ENCODE measurements at places on chromosomes 3 and 15.

DNA sequence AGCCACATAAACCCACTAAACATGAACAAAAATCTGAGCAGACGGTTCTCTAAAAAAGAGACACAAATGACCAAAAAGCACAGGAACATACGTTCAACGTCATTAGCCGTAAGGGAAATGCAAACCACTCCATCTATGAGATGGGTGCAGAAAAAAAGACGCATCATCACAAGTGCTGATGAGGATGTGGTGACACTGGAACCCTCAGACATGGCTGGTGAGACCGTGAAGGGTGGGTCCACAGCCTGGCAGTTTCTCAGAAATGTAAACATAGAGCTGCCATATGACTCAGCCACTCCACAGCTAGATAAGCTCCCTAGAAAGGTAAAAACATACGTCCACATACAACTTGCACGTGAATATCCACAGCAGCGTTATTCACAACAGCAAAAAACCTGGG is 23.3 kb downstream of the PCSK6 start:
- DNase-seq = no peak

- DNase-seq = no peak
Measured at GRCh38 chr3:125359700-125360099, 15.4 kb downstream of the ZNF148 start.

DNA sequence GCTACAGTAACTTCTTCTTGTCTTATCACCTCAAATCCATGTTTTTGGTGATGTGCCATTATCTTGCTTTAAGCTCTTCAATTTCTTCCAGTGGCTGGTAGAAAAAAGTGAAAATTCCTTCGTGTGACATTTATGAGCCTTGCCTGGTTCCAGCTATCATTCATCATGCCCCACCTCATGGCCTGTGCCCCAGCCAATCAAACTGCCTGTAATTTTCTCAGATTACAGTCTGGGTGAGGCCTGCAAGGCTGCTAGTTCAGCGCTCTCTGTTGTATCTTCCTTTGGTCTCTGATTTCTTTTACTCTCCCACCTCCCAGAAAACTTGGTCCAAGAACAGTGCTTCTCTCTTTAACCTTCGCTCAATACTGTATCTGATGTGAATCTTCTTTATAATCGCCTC is 249.3 kb upstream of the ZNF717 start:
- DNase-seq = no peak

GRCh38 chr3:11641683-11642430 is 1.9 kb downstream of the VGLL4 start:
- DNase-seq = peak; percentile 35

- DNase-seq = no peak
Measured at GRCh38 chr3:18349197-18349798, 75.8 kb downstream of the SATB1 start.

DNA sequence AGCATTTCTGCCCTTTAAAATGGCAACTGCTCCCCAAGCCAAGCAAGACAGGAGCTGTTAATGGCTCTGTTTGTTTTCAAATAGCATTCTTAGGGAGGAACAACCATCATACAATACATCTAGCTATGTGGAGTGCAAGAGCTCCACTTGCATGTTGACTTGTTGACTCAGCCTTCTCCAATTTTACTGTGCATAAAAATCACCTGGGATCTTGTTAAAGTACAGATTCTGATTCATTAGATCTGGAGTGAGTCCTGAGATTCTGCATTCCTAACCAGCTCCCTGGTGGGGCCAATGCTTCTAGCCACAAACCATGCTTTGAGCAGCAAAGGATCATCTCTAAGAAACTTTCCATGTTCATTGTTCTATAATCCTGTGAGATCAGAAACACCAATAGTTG is 171.4 kb downstream of the THRB start:
- DNase-seq = peak; percentile 92

GRCh38 chr15:64774037-64774628 is 1.3 kb downstream of the RBPMS2 start:
- DNase-seq = no peak

GRCh38 chr3:186308549-186308948 is 53.5 kb downstream of the DGKG start:
- DNase-seq = no peak

- DNase-seq = no peak
Measured at GRCh38 chr3:146803745-146804144, 198.6 kb upstream of the PLSCR5 start.

DNA sequence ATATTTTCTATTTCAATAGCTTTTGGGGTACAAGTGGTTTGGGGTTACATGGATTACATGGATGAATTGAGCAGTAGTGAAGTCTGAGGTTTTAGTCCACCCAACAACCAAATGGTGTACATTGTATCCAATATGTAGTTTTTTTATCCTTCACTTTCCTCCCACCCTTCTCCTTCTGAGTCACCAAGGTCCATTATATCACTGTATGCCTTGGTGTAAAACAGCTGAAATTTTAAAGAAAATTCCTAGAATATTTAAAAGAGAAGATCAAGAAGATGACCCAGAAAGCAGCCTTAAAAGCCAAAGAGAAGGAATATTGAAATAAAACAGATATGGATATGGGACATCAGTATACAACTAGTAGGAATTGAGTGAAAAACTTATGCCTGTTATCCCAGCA is 204.2 kb upstream of the COL8A1 start:
- no peak for DNase-seq

- no peak for DNase-seq
Measured at GRCh38 chr3:172044833-172045585, 5.6 kb downstream of the FNDC3B start.

DNA sequence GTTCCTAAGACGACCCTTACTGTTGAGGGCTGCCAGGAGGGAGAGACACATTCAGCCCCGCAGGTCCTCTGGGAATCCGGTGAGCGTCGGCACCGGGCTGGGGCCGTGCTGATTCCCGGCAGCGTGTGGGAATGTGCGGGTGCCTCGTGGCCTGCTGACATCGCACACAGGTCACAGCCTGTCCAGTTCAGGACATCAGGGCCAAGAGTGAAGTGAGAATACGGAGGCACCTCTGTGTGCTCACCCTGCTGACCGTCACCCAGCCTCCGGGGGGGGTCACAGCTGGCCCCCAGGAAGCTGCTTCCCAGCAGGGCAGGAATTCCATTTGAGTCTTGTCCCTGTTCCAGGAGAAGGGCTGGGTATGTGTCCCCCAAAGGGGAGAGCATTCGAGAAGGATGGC is 53.6 kb downstream of the PGPEP1L start:
- no peak for DNase-seq

DNA sequence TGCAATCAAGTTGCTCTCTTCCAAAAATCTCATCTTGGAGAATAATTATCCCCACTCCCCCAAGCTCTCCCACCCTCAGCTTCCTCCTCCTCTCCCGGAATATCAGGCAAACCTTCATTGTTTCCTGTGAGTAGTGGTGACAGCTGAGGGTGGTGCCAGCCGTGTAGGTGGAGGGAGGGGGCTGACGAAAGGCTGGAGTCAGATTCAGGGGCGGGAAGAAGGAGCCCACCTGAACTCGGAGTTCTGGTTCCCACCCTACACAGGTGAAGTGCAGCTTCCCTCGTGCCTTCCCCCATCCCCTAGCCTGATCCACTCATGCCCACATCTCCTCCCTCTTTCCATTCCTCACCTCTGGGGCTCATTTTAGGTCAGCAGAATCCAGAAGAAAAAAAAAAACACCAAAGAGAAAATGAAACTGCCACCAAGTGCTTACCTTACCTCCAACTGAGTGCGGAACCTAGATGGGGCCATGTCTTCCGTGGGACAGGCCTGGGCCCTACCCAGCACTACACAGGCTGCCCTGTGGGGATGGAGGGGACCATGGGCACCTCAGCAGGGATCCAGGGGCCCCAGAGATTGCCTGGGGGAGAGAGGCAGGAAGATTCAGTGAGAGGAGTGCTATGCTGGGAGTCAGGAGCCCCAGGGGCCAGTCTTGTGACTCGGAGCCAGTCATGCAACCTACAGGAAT is 81.3 kb downstream of the ADCY5 start:
- no peak for DNase-seq

DNA sequence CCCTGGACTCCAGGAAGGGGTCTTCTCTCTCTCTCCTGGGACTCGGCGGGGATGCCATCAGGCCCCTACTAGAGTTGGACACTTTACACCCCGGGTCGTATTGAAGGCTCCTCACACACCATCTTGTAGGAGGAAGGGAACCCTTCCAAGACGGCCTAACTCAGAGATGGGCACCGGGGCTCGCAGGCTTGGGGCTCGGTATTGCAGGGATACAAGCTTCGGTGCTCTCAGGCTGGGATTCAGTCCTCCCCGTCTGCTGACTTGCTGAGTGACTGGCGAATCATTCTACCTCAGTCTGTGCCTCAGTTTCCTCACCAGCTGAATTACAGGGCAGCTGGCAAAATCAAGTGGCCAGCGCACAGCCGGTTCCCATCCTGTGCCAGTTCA is 419 bp upstream of the CALML4 start:
- no peak for DNase-seq

DNA sequence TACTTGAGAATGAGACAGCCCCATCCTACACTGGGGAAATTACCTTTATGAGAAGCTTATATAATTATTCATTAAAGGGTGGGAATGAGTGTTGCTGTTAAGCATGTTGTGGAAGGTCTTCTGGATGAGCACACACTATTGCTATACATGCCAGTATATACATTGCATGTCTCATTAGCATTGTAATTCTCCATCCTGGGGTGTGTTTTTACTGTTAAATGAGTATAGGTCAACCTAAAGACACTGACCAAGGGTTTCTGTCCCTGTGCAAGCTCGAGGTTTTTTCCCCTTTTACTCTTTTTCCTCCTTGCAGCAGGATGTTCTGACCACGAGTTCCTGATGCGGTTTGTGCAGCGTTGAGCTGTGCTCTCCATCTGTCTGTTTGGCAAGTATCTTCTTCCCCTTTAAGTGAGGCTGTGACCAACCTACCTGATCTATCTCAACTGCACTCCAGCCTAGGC is 7.2 kb upstream of the IVD start:
- no peak for DNase-seq

GRCh38 chr3:7484636-7485035 is 623.7 kb downstream of the GRM7 start:
- DNase-seq = no peak

DNA sequence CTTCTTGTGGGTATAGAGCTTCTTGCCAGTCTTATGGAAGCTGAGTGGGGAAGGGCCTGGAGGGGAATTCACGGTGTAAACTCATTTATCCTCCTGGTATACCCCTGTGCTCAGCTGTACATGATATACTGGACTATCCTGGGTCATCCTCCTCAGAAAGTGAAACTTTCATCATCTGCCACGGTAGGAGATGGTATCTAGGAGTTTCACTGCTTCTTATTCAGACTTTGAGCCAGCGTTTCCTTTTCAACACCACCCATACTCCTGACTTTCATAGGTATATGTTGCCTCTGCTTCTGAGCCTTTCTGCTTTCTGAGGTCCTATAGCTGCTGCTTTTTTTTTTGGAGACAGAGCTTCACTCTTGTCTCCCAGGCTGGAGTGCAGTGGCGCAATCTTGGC is 15.6 kb downstream of the SENP5 start:
- no peak for DNase-seq

DNA sequence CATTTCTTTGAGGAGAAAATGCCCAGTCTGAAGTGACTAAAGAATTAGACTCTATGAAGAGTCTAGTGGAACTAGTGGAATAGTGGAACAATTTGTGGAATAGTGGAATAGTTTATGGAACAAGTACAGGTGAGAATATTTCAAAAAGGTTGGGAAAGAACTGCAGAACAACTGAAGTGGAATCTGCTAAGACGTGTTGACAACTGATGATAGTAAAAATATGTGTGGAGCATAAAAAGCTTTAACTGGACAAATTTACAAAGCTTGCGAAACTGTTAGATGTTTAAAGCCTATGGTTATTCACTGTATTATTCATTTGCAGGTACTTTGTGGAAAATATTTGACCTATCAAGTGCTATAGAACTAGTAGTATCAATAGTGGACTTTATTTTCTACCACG is 164.5 kb downstream of the ADAMTS9 start:
- no peak for DNase-seq

GRCh38 chr3:58507356-58508078 is 15.6 kb downstream of the KCTD6 start:
- DNase-seq = no peak

DNA sequence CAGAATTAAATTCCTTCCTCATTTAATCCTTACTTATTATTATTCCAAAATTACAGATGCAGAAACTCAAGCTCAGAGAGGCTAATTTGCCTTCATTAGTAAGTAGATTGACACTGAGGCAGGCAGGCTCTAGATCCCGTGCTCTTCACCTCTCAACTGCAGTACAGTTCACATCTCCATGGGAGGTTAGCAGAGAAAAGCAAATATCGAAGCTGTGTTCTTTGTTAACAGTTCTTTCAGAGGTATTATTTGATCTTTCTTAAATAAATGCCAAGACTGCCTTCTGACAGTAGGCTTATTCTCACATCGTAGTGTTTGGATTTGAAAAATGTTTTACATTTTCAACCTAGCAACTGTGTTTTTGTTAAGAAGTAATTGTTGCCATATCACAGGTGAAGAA is 15.9 kb upstream of the FAH start:
- no peak for DNase-seq

GRCh38 chr3:53072653-53073552 is 27.0 kb upstream of the SFMBT1 start:
- DNase-seq = peak; percentile 84

GRCh38 chr3:97138914-97139541 is 324.6 kb downstream of the EPHA6 start:
- DNase-seq = peak; percentile 20

GRCh38 chr3:132803889-132804288 is 81.7 kb upstream of the NPHP3 start:
- DNase-seq = no peak

DNA sequence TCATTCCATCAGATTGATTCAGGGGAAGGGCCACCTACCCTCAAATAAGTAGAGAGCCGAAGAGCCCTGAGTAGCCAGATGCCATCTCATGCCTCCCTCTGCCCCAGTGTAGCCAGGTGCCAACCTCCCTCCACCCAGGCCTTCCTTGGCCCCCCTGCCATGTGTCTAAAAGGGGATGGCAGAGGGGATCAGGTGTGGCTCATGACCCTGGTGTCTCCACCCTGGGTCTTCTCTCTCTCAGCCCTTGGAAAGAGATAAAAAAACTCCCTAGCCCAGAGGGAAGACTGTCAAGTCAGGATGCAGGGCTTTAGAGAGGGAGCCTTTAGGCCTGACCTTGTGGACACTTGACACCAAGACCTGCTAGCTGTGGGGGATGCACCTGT is 5.2 kb downstream of the GRM2 start:
- no peak for DNase-seq

DNA sequence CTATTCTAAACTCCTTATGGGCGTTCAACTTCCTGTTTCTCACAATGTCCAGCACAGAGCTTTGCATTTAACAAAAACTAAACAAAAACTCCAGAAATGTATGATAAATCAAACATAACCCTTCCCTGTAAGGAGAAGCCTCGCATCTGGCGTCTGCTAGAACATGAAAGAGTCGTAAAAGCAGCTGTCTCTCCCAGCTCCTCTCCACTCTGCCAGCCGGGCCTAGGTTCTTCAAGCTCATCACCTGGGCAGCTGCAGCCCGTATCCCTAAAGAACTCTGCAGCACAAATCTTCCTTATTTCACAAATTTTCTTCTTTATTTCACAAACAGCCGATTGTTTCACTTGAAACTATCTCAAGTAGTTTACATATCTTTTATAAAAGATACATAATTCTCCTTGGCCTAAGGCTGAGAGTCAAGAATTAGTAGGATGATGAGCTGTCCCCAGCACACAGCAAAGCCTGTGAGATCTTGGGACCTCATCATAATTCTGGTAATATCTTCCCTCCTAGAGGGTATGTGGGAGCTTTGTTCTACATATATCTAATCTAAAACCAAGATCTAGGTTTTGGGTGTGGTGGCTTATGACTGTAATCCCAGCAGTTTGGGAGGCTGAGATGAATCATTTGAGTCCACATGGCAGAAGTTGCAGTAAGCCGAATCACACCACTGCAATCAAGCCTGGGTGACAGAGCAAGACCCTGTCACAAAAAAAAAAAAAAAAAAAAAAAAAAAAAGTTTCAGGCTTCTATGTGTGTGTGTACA is 35.3 kb downstream of the ANXA2 start:
- DNase-seq = peak; percentile 83

Measured in PC-3 (cell line).